ENCODE measurements at places on chromosomes 2 and 18. TPM values are rescaled to one million over a fixed set of nuclear protein-coding genes. Genes with fewer than 3 reads are reported as not detected.

ZSWIM2 gene
- not detected for total RNA-seq

DNA sequence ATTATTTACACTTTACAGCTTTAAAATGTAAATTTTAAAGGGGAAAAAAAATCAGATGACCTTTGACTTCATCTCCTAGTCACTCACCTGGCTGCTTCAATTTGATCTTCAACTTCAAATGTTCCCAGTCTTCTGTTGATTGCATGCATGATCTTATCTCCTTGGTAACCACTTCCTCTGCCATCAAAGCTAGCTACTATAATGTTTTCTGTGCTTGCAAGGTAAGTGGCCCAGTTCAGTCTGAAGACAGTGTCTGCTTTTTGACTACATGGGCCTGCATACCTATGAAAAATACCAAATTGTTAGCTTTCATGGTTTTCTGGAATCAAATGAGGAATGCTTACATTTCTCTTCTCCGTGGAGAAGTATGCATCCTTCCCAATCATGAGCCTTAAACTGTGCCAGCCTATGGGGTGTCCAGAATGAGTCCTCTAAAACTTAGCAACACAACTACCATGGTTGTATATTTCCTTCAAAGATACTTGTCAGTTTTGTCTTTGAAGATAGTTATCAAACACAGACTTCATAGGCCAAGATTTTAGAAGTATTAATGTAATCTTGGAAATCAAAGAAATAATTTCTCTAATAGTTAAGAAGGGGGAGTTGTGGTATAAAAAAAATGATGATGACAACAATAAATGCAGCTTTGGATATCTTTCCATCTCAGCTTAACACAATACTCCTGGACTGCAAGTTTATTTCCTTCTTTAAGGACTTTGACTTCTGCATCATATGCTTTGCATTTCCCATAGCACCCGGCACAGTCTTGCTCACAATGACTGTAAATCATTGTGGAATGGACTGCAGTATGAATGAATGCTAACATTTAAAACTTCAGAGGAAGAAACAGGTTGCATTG, 62.1 kb downstream of the DPP4 start:
- no peaks in the 10 kb centered on the region for H3K27me3 ChIP-seq
- peaks cover 63% of the 10 kb centered on the region for H3K4me1 ChIP-seq
- no peak for DNase-seq
- peak overlapping the region; percentile 99 for H3K27ac ChIP-seq
- H3K36me3 ChIP-seq, result peaks cover 2% of the 10 kb centered on the region
- H3K4me3 ChIP-seq, result peak overlapping the region; percentile 49

DNA sequence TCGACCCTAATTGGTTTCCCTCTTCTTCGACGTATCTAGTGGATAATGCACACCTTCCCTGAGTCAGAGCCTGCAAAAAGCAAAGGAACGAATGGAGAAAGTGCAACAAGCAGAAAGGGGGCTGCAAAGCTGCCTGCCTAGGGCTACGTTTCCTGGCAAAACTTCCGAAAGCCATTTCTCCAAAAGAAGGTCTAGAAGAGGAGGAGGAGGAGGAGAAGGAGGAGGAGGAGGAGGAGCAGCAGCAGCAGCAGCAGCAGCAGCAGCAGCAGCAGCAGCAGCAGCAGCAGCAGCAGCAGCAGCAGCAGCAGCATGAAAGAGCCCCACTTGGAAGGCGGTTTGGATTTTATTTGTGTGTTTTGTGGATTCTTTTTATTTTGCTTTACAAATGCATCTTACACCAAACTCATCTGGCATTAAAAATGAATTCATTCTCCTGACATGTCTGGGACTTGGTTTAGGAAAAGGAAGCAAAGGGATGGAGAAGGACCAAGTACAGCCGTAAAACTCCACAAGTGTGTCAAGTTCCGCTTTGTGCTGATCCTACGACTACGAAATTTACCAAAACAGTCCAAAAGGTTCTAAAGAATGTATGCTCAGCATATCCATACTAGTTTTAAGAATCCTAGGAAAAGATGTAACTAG, 2.0 kb downstream of the TCF4 start:
- H3K27me3 ChIP-seq, result peaks cover 38% of the 10 kb centered on the region
- H3K4me3 ChIP-seq, result peak overlapping the region; percentile 85
- H3K27ac ChIP-seq, result no peak overlapping the region
- peaks cover 24% of the 10 kb centered on the region for H3K4me1 ChIP-seq
- peaks cover 7% of the 10 kb centered on the region for H3K36me3 ChIP-seq

- no peaks in the 10 kb centered on the region for H3K27me3 ChIP-seq
- no peak for DNase-seq
- peaks cover 15% of the 10 kb centered on the region for H3K4me1 ChIP-seq
- H3K4me3 ChIP-seq, result no peak overlapping the region
Measured at GRCh38 chr2:37549598-37549997, 121.8 kb downstream of the CDC42EP3 start.

DNA sequence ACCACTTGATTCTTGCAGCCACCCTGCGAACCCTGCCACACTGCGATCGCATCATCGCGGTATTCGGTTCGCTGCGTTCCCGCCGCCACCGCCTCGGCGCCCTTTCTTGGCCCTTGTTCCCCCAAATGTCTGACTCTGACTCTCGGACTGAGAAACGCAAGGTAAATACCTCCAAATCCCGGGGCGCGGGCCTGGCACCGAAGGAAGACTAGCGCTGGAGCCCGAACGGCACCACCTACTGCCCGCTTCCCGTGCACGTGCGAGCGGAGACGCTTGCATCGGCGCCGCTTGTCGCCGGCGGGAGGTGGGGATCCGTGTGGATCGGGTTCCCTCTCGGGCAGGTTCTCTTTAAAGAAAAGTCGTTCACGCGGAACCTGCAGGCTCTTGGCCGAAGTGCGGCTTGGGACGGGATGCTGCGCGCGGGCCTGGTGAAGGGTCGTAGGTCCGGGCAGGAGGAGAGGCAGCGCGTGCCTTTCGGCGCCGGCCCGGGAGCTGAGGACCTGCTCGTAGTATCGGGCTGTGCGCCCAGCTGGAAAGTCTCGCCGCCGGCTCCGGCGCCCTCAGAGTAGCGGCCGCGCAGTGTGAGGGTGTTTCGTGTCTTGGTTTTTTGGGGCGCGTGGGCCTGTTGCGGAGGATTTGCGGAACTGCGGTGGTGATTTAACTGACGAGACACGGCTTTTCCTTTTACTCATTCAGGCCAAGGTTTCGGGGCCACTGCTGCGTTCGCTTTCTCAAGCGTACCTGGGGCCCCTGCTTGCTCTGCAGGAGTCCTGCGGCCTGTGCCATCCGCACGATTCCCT, 514 bp downstream of the BCL2L11 start:
- H3K36me3 ChIP-seq, result peaks cover 10% of the 10 kb centered on the region
- H3K27ac ChIP-seq, result peak overlapping the region; percentile 90
- peak overlapping the region; percentile 97 for H3K4me3 ChIP-seq
- H3K27me3 ChIP-seq, result peaks cover 10% of the 10 kb centered on the region
- peak; percentile 62 for DNase-seq

GALR1 gene
- total RNA-seq, result not detected

ST8SIA3 gene
- not detected for total RNA-seq

GRCh38 chr2:855177-855576, 95.5 kb upstream of the SNTG2 start:
- peak overlapping the region; percentile 71 for H3K4me3 ChIP-seq
- H3K4me1 ChIP-seq, result peaks cover 16% of the 10 kb centered on the region
- peak overlapping the region; percentile 79 for H3K27ac ChIP-seq
- no peaks in the 10 kb centered on the region for H3K36me3 ChIP-seq
- H3K27me3 ChIP-seq, result no peaks in the 10 kb centered on the region
- DNase-seq, result no peak

GRCh38 chr2:195659982-195660890, 3.2 kb downstream of the SLC39A10 start:
- peak; percentile 83 for DNase-seq
- peaks cover 14% of the 10 kb centered on the region for H3K36me3 ChIP-seq
- H3K4me3 ChIP-seq, result peak overlapping the region; percentile 98
- peak overlapping the region; percentile 99 for H3K27ac ChIP-seq
- H3K4me1 ChIP-seq, result peaks cover 49% of the 10 kb centered on the region
- H3K27me3 ChIP-seq, result no peaks in the 10 kb centered on the region

DNA sequence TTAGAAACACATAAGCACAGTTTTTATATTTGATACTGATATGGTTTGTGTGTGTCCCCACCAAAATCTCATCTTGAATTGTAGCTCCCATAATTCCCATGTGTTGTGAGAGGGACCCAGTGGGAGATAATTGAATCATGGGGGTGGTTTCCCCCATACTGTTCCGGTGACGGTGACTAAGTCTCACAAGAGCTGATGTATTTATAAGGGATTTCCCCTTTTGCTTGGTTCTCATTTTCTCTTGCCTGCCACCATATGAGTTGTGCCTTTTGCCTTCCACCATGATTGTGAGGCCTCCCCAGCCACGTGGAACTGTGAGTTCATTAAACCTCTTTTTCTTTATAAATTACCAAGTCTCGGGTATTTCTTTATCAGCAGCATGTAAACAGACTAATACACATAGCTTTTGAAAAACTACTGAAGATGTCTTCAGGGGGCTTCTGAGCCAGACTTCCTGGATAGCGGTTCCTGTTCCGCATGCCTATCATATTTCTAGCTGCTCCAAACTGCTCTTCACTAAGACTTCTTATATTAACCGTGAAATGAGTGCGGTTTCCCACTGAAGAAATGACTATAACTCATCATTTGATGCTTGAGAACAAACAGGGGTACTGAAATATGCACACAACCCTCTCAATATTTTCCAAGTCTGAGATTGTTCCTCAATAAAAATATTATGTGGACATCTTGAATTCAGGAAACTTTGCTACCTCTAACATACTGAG, 75.8 kb downstream of the SPHKAP start:
- H3K4me3 ChIP-seq, result no peak overlapping the region
- H3K27ac ChIP-seq, result no peak overlapping the region
- H3K27me3 ChIP-seq, result no peaks in the 10 kb centered on the region
- no peak for DNase-seq
- H3K4me1 ChIP-seq, result no peaks in the 10 kb centered on the region
- H3K36me3 ChIP-seq, result peaks cover 4% of the 10 kb centered on the region

GRCh38 chr18:9827793-9828505, 57.8 kb upstream of the TXNDC2 start:
- peaks cover 5% of the 10 kb centered on the region for H3K4me1 ChIP-seq
- no peak overlapping the region for H3K4me3 ChIP-seq
- H3K36me3 ChIP-seq, result no peaks in the 10 kb centered on the region
- DNase-seq, result peak; percentile 31

TUBA4B gene
- not detected for total RNA-seq

DNA sequence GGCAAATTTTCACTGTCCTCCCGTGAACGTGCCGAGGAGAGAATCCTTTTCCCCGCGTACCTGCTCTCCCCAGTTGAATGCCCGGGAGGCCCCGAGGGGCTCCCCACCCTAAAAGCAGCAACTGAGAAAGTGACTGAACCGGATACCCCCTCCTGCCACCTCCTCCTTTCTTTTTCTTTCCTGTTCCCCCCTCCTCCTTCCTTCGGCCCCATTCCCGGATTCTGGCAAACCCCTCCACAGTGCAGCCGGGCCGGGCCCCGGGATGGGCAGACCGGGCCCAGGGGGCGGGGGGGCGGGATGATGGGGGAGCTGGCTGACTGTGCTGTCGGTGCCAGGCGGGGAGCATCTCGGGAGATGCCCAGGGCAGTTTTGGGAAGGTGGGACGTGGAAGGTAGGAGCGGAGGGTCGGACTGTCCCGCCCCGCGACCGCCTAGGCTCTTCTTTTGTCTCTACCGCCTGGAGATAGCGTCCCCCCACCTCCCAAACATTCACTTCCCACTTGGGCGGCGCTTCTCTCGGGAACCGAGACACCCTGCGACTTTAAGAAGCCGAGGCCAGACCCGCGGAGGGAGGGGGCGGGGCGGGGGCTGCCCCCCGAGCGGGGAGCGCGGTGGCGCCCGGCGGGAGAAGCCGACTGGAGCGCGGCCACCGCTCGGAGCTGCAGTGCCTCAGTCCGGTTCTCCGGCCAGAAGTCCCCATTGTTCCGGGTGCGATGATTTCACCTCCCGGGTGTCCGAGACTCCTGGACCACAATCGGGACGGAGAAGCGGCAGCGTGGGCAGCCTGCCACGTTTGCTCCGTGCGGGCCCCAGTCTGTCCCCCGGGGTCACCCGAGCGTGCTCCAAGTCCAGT, 8.2 kb downstream of the DLX2 start:
- no peaks in the 10 kb centered on the region for H3K36me3 ChIP-seq
- peaks cover 51% of the 10 kb centered on the region for H3K4me1 ChIP-seq
- no peak for DNase-seq
- peak overlapping the region; percentile 85 for H3K4me3 ChIP-seq
- H3K27ac ChIP-seq, result no peak overlapping the region

DNA sequence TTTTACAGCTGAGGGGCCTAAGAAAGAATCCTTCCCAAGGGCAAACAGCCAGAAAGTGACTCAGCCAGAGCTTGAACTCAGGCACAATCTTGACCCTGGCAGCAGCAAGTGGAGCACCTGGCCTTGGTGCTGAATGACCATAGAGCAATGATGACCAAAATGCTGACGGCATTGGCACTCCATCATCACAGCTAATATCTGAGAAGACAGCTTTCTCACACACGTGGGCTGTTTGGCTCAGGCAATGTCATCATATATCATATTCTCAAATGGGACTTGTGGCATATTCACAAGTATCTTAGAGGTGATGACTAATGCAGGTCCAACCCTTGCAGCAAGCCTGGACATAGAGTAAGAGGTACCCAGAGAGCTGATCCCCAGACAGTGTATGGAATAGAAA, 443.9 kb upstream of the MYT1L start:
- H3K4me1 ChIP-seq, result no peaks in the 10 kb centered on the region
- H3K27ac ChIP-seq, result no peak overlapping the region
- peaks cover 5% of the 10 kb centered on the region for H3K27me3 ChIP-seq
- H3K4me3 ChIP-seq, result no peak overlapping the region

DNA sequence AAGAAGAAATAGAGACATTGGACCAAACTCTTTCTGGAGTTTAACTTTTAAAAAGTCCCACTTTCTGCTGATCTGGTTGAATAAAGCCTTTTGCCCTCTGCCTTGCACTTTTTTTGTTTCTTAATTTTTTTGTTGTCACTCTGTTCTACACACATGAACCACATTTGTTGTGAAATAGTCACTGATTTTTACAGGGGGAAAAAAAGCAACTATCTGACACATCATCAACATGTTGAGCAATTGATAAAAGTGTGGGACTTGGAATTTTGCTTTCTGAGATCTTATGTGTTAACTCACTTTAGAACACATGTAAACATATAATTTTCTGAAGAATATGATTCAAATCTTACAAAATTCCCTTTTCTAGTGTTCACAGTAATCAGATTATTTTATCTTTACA, 414.8 kb upstream of the FIGN start:
- DNase-seq, result no peak
- no peaks in the 10 kb centered on the region for H3K27me3 ChIP-seq
- H3K4me1 ChIP-seq, result no peaks in the 10 kb centered on the region
- H3K4me3 ChIP-seq, result no peak overlapping the region
- H3K36me3 ChIP-seq, result no peaks in the 10 kb centered on the region
- no peak overlapping the region for H3K27ac ChIP-seq

DNA sequence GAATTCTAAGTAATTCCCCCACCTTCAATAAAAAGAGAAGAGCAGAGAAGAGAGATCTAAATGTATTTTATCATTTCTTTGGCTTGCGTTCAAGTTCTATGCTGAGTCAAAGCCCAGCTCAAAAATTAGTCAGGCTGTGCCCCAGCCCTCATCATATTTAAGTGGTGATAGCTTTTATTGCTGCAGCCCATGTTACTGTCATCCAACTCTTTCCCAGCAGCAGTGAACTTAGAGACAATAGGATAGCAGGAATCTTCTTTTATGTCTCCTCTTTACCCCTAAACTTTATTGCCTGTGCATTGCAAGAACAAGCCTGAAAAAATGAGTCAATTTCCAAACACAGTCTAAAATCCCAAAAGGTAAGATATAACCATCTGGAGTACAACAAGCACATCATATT, 1599.3 kb upstream of the PIK3C3 start:
- DNase-seq, result no peak
- no peak overlapping the region for H3K27ac ChIP-seq
- H3K4me1 ChIP-seq, result no peaks in the 10 kb centered on the region
- no peaks in the 10 kb centered on the region for H3K36me3 ChIP-seq
- H3K4me3 ChIP-seq, result no peak overlapping the region

FBXO15 gene
- 2.1 TPM for total RNA-seq

LRP1B gene
- not detected for total RNA-seq

FEV gene
- total RNA-seq, result not detected
